ENCODE measurements at places on chromosomes 16 and 17.

DNA sequence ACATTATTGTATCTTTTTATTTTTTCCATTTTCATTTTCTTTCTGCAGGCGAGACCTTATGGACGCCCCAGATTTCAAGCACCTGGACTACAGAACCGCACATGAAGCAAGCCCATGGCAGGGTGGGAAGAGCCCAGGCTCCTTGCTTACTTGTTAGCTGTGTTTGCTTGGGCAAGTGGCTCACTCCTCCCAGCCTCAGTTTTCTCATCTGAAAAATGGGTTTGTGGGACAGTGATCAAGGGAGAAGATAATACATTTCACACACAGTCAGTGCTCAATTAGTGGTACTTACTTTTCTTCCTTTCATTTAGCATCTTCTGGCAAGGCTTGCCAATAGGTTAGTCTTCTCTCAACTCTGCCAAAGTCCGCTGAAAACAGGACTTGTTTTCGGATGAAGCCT lies 117.5 kb downstream of the IRX3 start:
- DNase-seq = no peak

- DNase-seq = no peak
These were observed 281.9 kb downstream of the FTO start for GRCh38 chr16:53985861-53986260.

DNA sequence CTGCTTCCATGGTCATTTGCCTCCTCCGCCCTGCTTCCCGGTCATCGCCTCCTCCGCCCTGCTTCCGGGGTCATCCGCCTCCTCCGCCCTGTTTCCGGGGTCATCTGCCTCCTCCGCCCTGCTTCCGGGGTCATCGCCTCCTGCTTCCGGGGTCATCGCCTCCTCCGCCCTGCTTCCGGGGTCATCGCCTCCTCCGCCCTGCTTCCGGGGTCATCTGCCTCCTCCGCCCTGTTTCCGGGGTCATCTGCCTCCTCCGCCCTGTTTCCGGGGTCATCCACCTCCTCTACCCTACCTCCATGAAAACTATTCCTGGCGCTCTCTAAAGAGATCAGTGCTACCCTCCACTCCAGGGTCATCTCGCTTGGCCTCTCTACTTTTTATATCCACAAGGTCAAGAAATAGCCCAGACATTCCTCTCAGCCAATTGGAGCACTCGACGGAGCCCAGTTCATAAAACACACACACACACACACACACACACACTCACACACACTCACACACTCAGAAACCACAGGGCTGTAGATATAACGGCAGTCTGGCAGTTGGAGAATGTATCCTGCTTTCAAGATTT lies 44.8 kb downstream of the TRARG1 start:
- DNase-seq = no peak

GRCh38 chr17:31433811-31434726 lies 42.6 kb downstream of the RAB11FIP4 start:
- no peak for DNase-seq

DNA sequence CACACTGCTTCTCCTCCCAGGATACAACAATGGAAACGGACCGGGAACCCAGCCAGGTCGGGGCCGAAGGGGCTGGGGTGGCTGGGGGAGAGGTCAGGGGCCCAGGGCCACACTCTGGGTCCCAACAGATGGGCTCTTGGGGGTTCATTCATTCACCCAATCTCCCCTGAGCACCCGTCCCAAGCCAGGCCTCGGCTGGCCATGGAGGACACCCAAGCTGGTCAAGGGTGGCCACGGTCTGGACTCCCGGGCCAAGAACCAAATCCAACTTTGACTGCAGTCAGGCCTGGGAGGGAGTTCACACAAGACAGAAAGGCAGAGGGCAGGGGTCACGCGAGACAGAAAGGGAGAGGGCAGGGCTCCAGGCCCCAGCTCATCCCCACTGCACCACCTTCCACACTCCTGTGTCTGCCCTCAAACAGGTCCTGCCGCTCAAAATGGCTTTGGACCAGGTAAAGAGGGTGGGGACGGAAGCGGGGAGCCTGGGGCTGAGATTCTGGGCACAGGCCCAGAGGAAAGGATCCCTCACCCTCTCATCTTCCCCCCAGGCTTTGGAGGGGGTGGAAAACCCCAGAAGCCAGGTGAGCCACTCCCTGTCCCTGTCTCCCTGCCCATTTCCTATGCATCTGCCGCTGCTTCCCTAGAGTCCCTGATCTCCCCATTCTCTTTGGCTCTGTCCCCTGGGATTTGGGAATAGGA lies 12.3 kb upstream of the PKMYT1 start:
- no peak for DNase-seq

DNA sequence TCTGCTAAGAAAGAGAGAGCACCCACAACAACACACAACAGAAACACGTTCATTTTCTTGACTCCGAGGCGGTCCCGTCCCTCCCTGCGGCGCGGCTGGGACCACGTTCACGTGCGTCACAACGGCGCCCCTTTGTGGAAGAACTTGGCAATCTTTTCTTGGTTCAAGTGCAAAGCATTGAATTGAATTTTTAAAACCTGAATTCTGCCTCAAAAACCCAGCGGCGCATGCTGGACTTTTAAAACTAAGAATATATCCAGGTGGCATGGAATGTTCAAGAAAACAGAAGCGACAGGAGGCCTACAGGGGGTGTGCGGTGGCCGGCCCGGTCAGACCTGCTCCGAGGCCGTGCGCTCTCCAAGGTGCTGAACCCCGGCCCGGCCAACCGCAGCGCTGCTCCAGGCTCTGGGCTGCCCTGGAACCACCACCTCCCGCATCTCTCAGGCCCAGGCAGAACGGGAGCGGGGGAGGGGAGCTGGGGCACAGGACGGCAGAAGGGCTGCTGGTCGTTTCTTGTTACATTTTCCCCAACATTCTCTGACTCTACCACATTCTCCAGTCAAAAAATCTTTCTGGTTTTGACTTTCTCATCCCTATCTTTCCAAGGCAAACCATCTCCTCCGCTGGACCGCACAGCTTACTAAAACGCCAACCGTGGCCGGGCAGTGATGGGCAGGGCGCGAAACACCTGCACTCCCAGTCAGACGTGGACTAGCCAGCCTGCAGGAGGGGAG lies 3.4 kb upstream of the HEXD start:
- peak; percentile 81 for DNase-seq

- no peak for DNase-seq
These were observed 3.6 kb downstream of the MIEF2 start for GRCh38 chr17:18263885-18264682.

GRCh38 chr17:56978441-56979090 lies 635 bp downstream of the SCPEP1 start:
- DNase-seq = no peak

DNA sequence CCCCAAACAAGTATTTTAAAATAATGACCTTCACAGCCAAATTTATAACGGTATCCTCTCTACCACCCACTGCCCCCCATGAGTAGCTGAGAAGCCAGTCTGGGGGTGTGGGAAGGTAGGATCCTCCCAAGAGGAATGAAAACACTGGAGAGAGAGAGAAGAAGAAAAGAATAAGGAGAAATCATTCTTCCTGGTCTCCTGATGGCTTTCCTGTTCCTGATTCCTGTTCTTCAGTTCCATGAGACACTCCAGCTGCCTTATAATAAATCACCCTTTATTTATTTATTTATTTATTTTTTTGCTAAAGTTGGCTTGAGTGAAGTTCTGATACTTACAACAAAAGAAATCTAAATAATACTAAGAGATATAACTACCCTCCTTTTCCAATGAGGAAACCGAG lies 56.4 kb upstream of the FAM20A start:
- DNase-seq = no peak

DNA sequence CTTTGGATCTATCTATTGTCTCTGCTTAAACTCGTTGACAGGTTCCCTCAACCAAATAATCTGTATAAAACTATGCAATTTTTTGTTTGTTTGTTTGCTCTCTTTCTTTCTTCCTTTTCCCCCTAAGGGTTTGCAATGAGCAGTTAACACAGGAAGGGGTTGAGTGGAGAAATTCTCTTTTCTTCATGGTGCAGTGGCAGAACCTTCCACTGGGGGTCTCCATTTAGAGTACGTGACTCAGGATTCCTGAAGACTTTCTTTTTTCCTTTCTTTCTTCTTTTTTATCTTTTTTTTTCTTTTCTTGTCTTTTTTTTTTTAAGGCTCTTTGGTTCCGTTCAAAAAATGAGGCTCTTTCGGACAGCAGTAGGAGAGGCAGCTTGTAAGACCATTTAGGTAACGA lies 19.5 kb upstream of the RBFOX1 start:
- no peak for DNase-seq

DNA sequence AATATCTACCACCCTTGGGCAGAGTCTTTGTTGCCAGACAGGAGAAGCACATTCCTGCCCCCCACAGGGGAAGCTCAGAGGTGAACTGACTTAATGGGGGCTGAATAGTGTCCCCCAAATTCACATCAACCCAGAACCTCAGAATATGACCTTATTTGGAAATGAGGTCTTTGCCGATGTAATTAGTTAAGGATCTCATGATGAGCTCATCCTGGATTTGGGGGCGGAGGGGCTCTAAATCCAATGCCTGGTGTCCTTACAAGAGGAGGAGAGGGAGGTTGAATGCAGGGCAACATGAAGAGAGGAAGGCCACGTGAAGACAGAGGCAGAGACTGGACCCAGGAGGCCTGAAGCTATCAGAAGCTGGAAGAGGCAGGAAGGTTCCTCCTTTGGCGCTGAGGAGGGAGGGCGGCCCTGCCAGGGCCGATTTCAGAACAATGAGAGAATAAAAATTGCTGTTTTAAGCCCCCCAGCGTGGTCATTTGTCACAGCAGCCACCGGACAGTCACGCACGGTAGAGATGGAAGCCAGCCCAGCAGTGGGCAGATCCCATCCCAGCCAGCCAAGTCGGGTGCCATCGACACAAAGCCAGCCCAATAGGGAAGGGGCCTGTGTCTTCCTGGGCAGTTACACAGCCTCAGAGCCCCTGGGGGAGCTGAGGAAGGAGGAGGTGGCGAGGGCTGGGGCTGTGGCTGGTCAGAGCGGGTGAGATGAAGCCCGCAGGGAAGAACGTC lies 21.3 kb downstream of the C16orf74 start:
- DNase-seq = no peak

- DNase-seq = no peak
These were observed 67.9 kb downstream of the ZZEF1 start for GRCh38 chr17:4074831-4075495.

DNA sequence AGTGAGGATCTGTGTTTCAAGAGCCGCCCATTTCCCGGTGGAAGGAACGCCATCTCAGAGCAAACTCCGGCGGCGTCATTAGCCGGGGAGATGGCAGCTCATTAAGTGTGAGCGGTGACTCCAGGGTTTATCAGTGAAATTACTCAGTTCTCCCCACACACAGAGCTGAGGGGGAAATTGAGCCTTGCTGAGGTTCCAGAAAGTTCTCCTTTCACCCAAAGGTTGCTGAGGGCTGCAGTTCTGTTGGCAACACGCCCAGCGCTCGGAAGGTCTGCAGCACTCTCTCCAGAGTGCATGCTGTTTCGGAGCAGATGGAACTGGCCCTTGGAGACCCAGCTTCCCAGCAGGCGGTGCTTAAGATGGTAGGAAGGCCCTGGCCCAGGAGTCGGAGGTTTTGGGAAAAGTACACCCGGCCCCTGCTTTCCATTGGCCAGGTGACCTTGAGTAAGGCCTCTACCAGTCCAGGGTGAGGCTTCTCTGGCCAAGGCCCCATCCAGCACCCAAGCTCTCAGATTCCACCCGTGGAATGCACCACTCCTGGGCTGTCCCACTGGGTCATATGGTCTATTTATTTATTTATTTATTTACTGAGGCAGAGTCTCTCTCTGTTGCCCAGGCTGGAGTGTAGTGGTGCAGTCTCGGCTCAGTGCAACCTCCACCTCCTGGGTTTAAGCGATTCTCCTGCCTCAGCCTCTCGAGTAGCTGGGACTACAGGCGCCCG lies 167.7 kb upstream of the CIBAR2 start:
- DNase-seq = peak; percentile 52

GRCh38 chr17:64515419-64515818 lies 8.6 kb downstream of the CEP95 start:
- no peak for DNase-seq

Data from liver (tissue), 10 donors.